Right ventricle myocardium superior (tissue), 1 donor: ENCODE measurements at places on chromosomes 3 and 15. TPM values are rescaled to one million over a fixed set of nuclear protein-coding genes. Genes with fewer than 3 reads are reported as not detected.

Gene ADAMTSL3
- total RNA-seq: 10.5 TPM

Gene ADCY5
- total RNA-seq: 225 TPM

Gene TWF2
- total RNA-seq: 131 TPM

Gene MFGE8
- 290 TPM for total RNA-seq

Gene GNB4
- 13.6 TPM for total RNA-seq

Gene CFAP20DC
- 0.22 TPM for total RNA-seq

Gene ALS2CL
- 37.0 TPM for total RNA-seq

Gene RASL12
- total RNA-seq: 19.7 TPM

Gene MYZAP
- 966 TPM for total RNA-seq

Gene PYGO1
- 6.0 TPM for total RNA-seq

Gene MAPK6
- 17.6 TPM for total RNA-seq

Gene ITIH1
- not detected for total RNA-seq

Gene CASR
- not detected for total RNA-seq

Gene CACNA1D
- 0.78 TPM for total RNA-seq

Gene ECE2
- total RNA-seq: not detected

Gene ANKRD63
- 0.65 TPM for total RNA-seq

Gene GOLGA8M
- total RNA-seq: 1.2 TPM

Gene MINDY2
- total RNA-seq: 40.3 TPM

Gene DPPA2
- total RNA-seq: not detected

Gene GPR87
- not detected for total RNA-seq

Gene SYNPR
- not detected for total RNA-seq

Gene UNC13C
- 0.03 TPM for total RNA-seq

Gene SPESP1
- 7.6 TPM for total RNA-seq

Gene GNAT1
- total RNA-seq: not detected

Gene PLA2G4F
- 4.6 TPM for total RNA-seq

Gene LSM3
- total RNA-seq: 16.8 TPM

Gene RNF111
- 18.3 TPM for total RNA-seq

Gene DAPK2
- 48.2 TPM for total RNA-seq

Gene GREM1
- total RNA-seq: not detected

Gene ACKR4
- total RNA-seq: 2.9 TPM

Gene ACTC1
- total RNA-seq: 12,822 TPM
